Tongue (tissue), 3 donors: ENCODE measurements at places on chromosomes 11 and 22. TPM values are rescaled to one million over a fixed set of nuclear protein-coding genes. Genes with fewer than 3 reads are reported as not detected.

IGSF9B gene
- 11.1 TPM for total RNA-seq

ESAM gene
- total RNA-seq, result 24.0 TPM

UPK3A gene
- total RNA-seq, result not detected

DERL3 gene
- total RNA-seq, result 0.10 TPM

KCNK4 gene
- not detected for total RNA-seq

OR51B2 gene
- total RNA-seq, result 1.0 TPM

FBLN1 gene
- total RNA-seq, result 115 TPM

HEPHL1 gene
- not detected for total RNA-seq

GSTT2 gene
- not detected for total RNA-seq
